NCI-H187 treated with DMSO at 0.1 percent for 48 hours (cell line): ENCODE measurements at places on chromosomes 3 and 15.

GRCh38 chr3:134249296-134249841, 1.3 kb downstream of the RYK start:
- DNase-seq: no peak

DNA sequence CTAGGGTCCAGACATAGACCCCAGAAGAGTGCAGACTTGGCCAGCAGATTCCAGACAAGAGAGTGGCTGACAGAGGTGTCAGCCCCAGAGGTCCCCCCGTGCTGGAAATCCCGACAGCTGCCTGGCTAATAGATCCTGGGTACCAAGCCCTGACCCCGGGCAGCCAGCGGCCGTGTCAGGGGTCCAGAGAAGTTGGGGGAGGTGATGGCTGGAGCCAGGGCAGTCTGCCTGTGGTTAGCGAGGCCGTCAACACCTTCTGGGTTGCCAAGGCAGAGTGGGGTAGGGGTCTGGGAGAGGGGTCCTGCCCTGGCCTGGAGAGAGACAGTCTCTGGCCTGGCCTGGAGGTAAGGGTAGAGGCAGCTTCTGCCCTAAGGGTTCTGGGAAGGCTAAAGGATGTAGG, 25.1 kb upstream of the RPL29 start:
- no peak for DNase-seq

GRCh38 chr3:48504051-48504946, at the start of gene SHISA5:
Gene SHISA5, minus strand, starts transcription at chr3:48504174. Its CDS starts 80 bp downstream, at chr3:48504094.
- DNase-seq: no peak

DNA sequence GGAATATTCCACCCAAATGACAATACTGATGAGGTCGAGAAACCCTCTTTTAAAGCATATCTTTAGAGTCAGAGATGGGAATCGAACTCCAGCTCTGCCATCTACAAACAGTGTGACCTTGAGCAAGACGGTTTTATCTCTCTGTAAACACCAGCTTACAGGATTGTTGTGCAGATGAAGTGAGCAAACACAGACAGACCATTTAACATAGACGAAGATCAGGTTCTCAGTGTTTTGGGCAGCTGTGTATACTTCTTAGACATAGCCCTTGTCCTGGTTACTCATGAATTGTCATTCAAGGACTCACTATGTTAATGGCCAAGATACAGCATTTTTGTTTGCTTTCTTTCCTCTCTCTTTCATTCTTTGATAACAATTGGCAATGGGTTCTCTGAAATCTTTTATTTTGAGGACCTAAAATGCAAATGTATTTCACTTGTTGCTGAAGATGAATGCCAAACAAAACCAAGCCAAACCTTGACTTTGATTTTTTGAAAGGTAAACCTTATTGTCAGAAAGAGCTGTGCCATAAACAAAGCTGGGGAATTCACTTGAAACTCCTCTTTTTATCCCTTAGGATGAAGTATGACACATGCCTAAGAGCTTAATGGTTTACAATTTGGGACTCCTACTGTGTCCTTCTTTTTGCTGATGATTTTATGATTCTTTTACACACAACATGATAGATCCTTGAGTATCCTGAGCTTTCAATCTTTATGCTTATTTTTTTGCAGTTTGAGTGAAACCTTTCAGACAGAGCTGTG, 250.0 kb upstream of the PDZRN3 start:
- peak; percentile 73 for DNase-seq

DNA sequence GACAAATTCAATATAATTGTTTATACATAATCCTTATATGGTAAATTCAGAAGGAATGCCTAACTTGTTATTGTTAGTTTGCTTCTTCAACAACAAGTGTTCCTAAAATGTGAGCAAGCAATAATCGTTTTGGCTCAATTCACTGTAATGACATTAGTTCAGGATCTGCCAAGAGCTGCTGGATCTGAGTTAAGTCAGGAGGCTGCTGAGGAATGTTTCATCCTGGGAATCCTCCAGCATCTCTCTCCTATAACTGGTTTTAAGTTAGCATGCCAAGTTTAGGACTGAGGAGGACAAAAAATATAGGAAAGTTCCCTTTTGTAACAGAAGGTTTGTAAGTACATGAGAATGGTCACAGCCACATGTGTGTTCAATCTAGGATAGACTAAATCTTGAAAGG, 4.9 kb upstream of the GTF2A2 start:
- no peak for DNase-seq

- DNase-seq: no peak
Observed at GRCh38 chr15:39908186-39908585, 11.9 kb downstream of the GPR176 start.

GRCh38 chr3:25103391-25103790, 324.7 kb upstream of the RARB start:
- no peak for DNase-seq

DNA sequence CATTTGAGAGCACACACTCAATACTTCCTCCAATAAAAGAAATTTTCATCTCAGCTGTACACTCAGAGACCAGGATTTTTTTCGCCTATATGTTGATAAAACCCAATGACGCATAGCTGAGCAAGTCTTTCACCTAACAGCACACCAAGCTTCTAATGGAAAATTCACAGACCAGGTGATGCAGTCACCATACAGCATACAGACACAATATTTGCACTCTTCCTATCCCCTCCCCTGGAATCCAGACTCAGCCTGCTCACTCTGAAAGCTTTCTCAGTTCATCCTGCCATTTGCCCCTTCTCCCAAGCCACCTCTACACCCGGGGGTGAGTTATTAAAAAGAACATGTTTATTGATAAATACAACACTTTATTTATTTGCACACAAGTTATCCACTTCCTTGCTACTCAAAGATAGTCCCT, 1.7 kb downstream of the TBC1D5 start:
- DNase-seq: no peak

GRCh38 chr3:191363221-191363620, 32.9 kb upstream of the UTS2B start:
- no peak for DNase-seq

GRCh38 chr3:188154014-188154808, at the start of gene LPP:
Gene LPP, plus strand, starts transcription at chr3:188154157. Its CDS starts 251,964 bp downstream, at chr3:188406121.
- no peak for DNase-seq

GRCh38 chr15:69393831-69394491, 20.2 kb upstream of the KIF23 start:
- no peak for DNase-seq

- DNase-seq: no peak
Observed at GRCh38 chr3:135055449-135055848, 260.4 kb downstream of the EPHB1 start.

DNA sequence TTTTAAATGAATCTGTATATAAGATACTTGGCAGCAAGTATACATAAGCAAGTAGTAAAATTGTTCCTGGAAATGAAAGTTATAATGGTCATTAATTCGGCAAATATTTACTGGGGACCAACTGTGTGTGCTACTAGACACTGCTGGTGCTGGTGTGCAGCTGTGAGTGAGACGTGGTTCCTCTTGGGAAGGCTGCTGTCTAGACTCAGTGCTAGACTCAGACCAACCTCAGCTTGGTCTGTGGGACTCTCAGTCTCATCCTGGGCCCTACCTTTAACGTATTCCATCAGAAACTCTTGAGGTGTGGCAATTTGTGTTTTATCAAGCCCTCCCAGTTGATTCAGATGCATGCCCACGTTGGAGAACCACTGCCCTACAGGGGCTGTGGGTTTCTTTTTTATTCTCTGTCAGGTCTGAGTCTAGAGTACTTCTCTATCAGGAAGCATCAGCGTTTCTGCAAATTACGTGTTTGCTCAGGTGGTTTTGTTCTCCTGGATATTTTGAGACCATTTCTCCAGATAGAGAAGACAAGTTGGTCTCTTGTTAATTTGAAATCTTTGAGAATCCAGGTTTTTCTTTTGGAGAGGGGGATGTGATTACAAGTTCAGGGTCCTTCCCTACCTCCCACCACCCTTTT, 6.8 kb downstream of the TLNRD1 start:
- DNase-seq: no peak

GRCh38 chr15:39468828-39469227, 112.1 kb upstream of the THBS1 start:
- no peak for DNase-seq
